Hematopoietic multipotent progenitor cell treated with erythropoietin and hydrocortisone succinate and interleukin-3 and kit ligand, for 8 days (in vitro differentiated cells): ENCODE measurements at places on chromosomes 7 and 10.

- no peak for DNase-seq
Measured at GRCh38 chr7:51288896-51289622, 27.6 kb downstream of the COBL start.

- DNase-seq, result no peak
Measured at GRCh38 chr7:50461695-50462094, 11.5 kb upstream of the FIGNL1 start.

DNA sequence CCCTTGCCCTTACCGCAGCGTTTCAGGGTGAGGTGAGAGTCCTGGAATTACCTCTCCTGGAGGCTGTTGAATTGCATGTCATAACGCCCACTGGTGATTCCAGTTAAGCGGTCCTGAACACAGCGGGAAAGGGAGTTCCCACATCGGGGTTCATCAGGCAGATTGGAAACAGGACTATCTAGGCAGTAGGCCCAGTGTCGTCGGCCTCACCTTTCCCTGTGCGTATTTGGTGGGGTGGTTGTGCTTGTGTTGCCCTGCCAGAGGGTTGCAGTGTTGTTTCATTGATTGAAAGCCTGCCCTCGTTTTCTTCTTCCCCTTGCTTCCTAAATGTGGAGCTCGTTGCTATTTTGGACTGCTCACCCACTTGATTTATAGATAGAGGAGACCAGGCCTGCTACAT lies 10.6 kb upstream of the SUN1 start:
- DNase-seq, result no peak

DNA sequence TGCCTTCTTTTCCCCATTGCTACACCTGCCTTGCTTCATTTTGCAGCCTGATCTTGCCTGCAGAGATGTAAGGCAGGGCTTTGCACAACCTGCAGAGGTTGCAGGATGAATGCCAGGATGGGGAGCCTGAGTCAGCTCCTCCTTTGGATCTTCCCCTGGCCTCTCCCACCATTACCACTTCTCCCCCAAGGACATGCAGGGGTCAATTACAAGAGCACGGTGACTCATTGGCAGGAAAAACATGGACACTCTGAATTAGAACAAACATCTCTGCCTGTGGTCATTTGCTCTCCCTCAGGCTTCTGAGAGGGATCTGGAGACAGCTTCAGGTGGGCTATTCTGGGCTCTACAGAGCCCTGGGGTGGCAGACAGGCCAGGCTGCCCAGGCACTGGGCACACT lies 89.2 kb downstream of the HERPUD2 start:
- DNase-seq, result no peak

- no peak for DNase-seq
Measured at GRCh38 chr7:112431803-112432202, 18.5 kb upstream of the IFRD1 start.

GRCh38 chr10:58512491-58513187 lies at the start of gene BICC1:
Gene BICC1 (plus strand): TSS chr10:58512872. CDS start chr10:58513144, 272 bp downstream.
- no peak for DNase-seq

- DNase-seq, result no peak
Measured at GRCh38 chr10:114077347-114077746, 33.7 kb downstream of the ADRB1 start.

DNA sequence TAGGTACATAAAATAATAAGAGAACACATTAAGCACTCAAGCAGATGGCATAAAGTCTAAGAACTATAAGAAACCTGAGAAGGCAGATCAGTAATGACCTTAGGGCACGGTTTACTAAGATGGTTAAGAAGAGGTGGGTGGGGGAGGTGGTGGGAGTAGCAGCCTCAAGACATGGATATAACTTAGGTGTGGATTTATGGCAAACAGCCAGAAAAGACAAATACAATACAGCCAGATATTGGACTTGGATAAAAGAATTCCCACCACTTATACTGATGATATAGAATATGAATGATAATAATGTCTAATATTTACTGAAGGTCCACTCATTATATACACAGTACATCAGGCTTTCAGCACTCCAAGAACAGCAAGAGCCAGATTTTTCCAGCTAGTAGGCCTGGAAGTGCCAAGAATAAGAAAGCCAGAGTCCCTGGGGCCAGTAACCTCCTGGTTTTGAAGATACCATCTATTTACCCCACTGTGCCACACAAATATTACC lies 11.9 kb downstream of the DPY19L1 start:
- DNase-seq, result no peak

DNA sequence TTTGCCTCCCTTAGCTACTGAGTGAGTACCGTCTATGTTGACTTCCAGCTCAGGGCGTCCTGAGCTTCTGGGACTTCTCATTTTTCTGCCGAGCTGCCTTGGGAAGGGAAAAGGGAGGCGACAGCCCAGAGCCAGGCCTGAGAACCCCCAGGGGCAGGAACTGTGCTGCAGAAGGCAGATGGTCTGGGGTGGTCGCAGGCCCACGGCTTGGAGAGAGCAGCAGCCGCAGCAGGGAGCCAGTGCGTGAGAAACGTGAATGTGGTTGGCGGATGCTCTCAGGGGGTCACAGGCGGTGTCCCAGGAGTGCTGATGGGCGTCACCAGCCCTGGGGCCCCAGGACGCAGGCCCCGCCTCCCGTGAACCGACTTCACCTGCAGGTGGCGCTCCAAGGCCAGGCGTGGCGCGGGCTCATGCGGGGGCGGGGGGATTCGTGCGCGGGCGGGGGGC lies 9.2 kb upstream of the PWWP2B start:
- peak; percentile 44 for DNase-seq

- DNase-seq, result no peak
Measured at GRCh38 chr7:46156086-46156485, 235.0 kb upstream of the IGFBP3 start.

DNA sequence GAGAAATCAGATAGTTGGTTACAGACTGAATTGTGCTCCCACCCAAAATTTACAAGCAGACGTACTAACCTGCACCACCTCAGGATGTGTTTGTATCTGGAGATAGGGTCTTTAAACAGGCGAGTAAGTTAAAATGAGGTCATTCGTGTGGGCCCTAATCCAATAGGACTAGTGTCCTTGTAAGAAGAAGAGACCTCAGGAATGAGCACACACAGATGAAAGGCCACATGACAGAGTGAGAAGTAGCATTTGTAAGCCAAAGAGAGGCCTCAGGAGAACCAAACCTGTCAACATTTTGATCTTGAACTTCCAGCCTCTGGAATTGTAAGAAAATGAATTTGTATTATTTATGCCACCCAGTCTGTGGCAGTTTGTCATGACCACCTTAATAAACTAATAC lies 149.5 kb upstream of the VWC2 start:
- DNase-seq, result no peak

DNA sequence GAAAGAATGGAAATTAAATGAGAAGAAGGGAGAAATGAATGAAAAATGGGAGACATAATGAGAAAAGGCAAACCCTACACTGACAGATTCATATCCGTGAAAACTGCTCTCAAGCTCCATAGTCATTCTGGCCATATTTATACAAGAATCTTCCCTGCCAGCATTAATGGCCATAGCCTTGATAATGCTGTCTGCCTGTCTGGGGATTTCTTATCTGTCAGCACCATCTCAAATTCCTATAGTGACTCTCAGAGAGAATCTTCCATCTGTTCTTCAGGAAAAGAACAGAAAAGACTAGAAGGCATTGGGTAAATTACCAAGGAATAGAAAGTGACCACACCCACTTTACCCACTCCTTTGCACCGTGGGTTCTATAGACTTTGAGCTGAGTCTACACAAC lies 295.9 kb downstream of the PLXNA4 start:
- DNase-seq, result no peak

DNA sequence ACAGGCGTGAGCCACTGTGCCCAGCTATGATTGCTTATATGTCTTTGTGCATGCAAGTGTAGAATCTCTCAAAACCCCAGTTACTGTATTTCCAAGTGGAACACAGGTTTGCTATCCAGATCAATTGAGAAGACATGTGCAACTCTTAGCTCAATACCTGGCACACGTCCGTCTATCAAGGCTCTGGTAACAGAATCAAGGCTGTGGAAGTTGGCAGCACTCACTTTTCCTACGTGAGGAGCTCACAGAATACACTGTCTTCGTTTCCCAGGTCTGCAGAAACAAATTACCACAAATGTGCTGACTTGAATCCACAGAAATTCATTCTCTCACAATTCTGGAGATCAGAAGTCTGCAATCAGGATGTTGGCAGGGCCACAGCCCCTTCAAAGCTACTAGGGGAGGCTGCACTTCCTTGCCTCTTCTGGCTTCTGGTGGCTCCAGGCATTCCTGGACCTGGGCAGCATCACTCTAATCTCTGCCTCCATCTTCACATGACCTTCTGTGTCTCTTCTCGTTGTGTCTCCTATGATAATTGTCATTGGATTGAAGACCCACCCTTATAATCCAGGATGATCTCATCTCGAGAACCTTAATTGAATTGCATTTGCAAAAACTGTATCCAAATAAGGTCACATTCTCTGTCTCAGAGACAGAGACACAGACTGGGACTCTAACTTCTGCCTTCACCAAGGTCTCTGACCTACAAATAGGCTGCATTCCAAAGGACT lies 84.8 kb upstream of the C7orf33 start:
- DNase-seq, result no peak

DNA sequence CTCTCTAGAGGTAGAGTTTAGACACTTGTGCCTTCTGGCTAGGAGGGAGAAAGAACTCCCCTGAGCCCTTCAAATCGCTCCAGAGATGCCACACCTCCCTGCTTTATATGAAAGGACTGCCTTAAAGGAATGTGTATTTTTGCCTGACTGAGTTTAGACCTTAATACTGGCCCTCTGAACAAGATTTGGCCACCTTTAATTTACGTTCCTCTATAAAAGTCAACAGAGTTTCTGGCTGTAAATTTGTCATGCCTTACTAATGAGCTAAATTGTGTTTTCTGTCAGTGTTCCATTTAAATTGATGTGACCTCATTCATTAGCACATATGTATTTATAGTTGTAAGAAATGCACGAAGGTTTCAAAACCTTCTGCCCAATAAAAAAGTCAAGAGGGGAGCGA lies 48.0 kb downstream of the SEMA3C start:
- no peak for DNase-seq

DNA sequence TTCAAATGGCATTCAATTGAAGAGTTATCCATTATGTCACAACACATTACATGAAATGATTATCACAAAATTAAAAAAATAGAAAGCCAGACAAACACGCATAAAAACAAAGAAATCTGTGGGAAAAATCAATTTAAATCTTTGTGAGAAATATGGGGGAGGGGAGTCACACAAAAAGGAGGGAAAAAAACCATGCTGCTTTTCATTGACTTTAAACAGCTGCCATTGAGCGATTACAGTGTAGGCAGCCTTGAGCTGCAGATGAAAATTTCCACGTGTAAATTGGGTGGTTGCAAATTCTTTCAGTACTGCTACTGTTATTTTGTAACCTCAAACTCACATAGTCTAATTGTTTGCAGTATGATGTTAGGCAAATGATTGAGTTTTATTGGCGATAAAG lies 889.9 kb upstream of the PHF14 start:
- DNase-seq, result no peak

DNA sequence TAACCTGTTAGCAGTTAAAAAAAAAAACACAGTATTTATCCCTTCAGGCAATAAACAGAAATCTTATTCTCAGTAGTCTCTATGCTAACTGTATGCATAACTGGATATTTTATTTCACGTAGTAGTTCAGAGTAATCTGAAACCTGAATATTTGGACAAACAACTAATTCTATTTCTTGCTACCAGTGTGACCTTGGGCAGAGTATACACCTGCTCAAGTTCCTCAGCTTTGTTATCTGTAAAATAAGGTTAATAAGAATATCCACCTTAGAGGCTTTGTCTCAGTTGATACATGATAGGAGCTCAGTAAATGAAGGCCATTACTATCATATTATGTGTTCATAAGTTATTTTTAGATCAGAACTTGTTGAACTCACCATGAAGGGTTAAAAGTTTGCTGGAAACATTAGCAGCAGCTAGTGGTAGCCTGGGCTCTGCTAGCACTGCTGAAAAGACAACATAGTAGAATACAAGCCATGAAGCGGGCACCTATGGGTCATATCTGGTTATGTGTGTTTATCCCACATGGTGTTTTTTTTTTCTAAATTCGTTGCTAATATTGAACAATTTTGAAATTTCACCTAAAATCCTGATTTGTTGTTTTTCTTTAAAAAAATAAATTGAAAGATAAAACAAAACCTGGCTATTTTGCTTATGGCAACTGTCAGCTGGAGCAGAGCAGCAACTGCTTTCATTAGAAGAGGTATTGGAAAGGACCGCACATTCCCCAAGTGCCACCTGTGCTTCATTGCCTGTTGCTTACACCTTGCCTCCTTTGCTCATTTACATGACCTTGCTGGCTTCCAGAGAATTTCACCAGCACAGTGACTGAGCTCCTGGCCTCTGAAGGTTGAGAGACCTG lies 303.0 kb downstream of the PRKG1 start:
- no peak for DNase-seq

DNA sequence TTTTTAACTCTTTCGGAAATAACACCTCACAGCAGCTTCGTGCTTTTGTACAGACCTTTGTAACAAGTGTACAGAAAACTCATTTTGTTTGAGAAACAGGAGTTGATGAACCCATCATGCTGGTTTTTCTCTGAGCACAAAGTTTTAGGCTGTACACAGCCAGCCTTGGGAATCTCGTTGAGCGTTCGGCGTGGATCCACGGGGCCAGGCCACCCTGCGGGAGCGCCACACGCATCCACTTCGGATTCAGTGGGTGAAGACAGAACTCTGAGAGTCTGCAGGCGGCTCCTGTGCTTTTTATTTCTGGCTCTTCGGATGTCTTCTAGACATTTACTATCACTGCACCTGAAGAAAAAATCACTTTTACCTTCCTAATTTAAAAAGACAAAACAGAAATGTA lies 131.2 kb downstream of the SMURF1 start:
- DNase-seq, result no peak

DNA sequence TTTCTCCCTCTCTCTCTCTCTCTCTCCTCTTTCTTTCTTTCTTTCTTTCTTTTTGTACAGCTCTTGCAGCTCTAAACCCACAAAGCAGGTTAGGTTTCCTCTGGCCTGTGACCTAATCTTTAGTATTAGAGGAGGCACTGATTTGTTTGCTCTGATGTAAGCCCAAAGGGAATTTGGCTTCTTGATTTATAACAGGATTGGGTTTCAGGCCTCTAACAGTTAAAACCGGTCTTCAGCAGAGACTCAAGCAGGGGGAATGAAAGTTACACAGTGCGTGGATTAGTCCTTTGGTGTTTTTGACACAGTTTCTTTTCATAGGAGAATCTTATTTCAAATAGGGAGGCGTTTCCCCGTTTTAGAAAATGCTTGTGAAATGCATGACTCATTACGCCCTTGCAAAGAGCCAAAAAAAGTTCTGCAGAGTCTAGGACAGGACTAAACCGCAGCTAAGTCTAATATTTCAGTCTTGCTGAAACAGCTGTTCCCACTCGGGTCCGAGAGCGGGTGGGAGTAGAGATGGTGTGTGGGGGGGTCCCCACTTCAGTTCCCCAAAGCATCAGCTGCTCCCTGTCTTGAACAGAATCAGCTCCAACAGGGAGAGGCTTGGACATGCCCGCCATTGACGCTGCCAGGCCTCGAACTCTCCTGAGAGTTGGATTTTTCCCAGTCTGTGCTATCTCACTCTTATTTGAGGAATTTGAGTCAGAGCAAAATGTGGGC lies 296.5 kb upstream of the PITRM1 start:
- no peak for DNase-seq

DNA sequence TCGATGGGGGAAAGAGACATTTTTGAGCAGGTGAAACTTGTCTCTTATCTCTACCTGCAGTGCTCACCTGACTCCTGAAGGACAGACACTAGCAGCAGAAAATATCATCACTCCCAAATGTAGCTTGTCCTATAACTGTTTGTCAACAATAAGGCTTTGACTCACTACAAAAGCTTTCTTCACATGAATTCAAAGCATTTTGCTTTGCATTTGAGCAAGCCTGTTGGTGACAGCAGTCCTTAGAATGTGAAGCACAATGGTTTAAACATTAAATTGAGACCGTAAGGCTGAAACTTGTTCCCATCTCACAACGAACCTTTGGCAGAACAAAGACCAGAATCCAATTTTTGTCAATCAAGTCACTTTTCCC lies 30.6 kb upstream of the ZNRF2 start:
- DNase-seq, result no peak
